ENCODE measurements at places on chromosomes 12 and 14.

- DNase-seq: no peak
These were observed 107.2 kb downstream of the DUSP6 start for GRCh38 chr12:89245090-89245489.

GRCh38 chr12:130538343-130539095, 177.6 kb downstream of the RIMBP2 start:
- DNase-seq: no peak

- no peak for DNase-seq
These were observed 478.9 kb downstream of the BCAT1 start for GRCh38 chr12:24470050-24470449.

- no peak for DNase-seq
These were observed 1.9 kb downstream of the ETV6 start for GRCh38 chr12:11651381-11651780.

DNA sequence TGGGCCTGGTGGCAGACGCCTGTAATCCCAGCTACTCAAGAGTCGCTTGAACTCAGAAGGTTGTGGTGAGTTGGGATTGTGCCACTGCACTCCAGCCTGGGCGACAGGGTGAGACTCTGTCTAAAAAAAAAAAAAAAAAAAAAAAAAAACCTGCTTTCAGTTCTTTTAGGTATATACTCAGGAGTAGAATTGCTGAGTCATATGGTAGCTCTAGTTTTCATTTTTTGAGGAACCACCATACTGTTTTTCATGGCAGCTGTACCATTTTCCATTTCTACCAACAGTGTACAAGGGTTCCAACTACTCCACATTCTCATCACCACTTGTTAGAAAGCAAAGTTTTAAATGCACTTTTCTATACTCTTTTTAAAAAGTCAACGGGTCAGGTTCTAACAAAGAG, 119.8 kb downstream of the DPF3 start:
- DNase-seq: no peak

DNA sequence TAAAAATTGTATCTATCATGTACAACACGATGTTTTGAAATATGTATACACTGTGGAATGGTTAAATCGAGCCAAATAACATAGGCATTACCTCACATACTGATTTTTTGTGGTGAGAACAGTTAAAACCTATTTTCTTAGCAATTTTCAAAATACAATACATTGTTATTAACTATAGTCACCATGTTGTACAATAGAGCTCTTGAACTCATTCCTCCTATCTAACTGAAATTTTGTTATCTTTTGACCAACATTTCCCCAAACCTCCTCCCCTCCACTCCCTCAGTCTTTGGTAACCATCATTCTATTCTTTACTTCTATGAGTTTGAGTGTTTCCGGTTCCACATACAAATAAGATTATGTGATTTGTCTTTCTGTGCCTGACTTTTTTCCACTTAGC, 6.8 kb upstream of the SLC38A2 start:
- no peak for DNase-seq

DNA sequence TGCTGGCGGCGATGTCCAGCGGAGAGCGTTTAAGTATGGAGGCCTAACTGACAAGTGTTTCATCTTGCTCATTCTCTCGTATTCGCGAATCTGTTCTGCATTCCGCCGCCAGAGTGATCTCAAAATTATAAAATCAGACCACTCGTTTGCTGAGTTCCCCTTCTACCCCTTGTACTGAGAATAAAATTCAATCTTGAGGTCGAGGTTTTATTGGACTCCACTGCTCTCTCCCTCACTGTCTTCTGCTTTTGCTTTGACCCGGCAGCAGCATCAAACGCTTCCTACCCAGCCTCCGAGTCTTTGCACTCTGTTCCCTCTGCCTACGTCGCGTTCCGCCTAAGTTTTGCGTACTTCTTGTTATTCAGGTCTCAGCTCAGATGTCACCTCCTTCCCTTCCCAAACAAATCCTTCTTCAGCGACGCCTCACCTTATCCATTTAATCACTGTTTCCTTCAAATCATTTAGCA, 462 bp downstream of the KNTC1 start:
- peak; percentile 11 for DNase-seq

- DNase-seq: no peak
These were observed 25.1 kb downstream of the LRTM2 start for GRCh38 chr12:1845427-1845826.

- DNase-seq: no peak
These were observed 13.4 kb downstream of the MARK3 start for GRCh38 chr14:103398427-103399195.

Measured in stimulated activated CD8-positive, alpha-beta memory T cell treated with anti-CD3 and anti-CD28 coated beads, Interleukin-15, amount 100 ng/mL, for 24 hours (primary cell).